ENCODE measurements at places on chromosomes 5 and 9.

GRCh38 chr5:76303921-76304320 is 99.2 kb upstream of the IQGAP2 start:
- peak; percentile 24 for DNase-seq

GRCh38 chr5:999032-999501 is 9.5 kb upstream of the NKD2 start:
- no peak for DNase-seq

DNA sequence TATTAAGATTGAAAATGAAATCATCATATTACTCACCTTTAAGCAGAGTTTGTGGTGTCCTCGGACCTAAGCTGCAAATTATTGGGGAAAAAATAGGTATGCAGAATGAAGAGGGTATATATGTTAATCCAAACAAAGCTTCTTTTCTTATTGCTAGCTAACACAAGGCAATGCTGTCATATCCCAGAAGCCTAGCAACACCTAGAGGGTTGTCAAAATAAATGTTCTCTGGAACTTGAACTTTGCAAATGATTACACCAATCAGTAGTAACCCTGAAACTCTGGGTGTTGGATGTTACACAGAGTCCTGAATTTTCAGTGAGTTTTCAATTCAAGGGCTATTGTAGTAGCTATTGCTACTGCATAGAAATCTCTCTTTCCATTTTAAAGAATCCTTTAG is at the start of gene C6:
TSS of gene C6 (minus strand) at position 193 of the 400 bp plus-strand sequence. CDS start 10,302 bp downstream, outside the sequence.
- no peak for DNase-seq

GRCh38 chr9:14188011-14188410 is 125.9 kb downstream of the NFIB start:
- DNase-seq = no peak

DNA sequence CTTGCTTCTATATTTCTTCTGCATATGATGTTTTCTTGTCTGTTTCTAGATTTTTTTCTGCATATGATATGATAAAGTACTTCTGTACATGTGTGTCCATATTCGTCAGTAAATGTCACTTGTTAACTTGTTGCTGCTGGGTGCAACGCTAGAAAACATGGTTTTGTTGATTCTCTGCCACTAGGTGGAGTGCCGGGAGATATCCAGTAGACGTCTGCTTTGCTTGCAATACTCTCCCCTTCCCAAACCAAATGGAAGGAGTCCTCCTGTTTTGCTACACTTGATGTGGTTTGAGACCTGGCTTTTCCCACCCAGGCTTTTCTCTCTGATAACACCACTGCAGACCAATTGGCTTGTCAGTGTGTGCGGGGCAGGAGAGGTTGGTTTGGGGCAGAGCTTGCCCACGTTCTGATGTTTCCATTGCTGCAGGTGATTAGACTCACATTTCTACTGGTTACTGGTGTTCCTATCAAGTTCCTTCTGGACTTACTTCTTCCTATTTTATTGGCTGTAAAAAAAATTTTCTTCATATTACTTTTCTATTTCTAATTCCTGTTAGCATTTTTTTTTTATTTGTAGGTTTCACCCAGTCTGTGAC is 900.0 kb upstream of the CDH10 start:
- peak; percentile 6 for DNase-seq

GRCh38 chr5:142627383-142628217 is 58.3 kb downstream of the FGF1 start:
- DNase-seq = no peak

GRCh38 chr5:177086654-177087397 is at the start of gene FGFR4:
TSS of gene FGFR4 (plus strand) at chr5:177086915. CDS start at chr5:177089603, 2,688 bp downstream.
- peak; percentile 59 for DNase-seq

DNA sequence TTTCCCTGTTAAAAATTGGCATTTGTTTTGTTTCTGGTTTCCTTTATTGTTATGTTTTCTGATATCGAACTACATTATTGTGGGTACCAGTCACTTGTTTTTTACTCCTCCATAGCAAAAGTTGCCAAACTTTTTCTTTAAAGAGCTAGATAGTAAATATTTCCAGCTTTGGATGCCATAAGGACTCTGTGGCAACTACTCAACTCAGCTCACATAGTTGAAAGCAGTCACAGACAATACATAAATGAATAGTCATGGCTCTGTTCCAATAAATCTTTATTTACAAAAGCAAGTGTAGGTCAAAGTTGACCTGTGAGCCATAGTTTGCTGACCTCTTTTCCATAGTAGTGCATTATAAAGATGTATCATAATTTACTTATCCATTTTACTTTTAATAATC is 305.0 kb downstream of the RASEF start:
- DNase-seq = no peak

GRCh38 chr5:44454002-44454401 is 64.8 kb upstream of the FGF10 start:
- DNase-seq = no peak

DNA sequence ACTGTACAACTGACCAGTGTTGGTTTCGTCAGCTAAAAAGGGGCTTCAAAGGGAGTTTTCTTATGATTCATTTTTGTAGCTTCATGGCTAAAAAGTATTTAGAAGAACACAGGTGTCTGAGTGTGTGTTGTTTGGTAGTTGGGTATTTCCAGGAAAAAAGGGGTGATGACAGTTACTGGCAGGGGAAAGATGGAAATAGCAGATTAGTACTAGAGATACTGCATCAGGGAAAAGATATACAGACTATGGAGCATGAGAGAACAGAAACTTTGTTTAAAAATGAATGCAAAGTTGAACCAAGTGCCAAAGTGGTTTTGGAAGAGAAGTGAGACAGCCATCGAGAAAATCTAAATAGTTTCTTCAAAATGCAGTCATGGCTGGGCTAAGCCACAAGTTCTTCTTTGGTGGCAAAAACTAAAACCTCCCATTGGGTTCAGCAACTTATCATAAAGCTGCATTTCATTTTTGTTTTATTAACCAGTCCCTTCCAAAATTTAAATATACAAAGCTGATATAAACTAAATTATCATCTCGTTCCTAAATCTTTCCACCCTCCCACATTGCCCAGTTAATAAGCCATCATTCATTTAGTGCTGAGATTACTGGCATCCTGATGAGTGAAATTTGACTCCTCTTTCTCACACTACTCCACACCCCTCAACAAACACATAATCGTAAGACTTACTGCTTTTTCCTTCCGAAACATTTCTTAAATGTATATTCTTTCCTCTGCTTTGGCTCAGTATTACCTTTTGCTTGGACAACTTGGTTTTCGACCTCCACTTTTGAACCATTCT is 33.5 kb downstream of the ELL2 start:
- no peak for DNase-seq

DNA sequence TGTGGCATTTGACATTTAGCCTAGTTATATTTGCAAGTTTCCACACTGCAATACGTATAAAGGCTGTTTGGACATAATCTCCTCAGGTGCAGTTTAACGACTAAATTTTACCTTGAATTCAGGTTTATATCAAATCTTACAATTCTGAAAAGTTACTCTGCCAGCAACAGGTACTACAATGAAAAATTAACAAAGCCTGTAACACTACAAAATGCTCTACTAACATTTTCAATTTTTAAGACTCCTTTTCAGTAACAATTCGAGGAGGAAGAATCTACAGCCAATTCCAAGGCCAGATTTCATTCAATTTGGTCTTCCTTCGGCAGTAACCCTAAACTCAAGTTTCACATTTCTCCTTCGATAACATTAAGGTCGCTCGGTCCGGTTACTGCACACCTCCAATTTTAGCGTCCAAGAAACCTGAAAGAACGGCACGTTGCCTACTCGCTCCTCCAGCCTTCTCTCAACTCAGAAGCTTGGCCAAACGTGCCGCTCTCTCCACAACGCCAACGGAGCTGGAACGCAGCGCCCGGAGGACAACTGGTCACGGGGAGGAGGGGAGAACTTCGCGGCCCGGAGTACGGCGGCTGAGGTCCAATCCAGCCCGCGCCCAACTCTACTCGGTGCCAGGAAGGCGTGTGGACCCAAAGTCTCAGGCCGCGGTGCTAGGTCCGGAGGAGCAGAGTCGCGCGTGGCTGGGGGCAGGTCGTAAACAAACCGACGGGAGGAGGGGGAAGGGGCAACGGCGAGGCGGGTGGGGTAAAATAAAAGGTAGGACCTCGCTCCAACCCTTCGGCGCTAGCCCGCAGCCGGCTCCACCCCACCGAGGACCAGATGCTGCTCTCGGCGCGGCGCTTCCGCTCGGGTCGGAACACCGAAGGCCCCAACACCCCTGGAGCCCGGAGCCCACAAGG is 681 bp downstream of the FNIP1 start:
- DNase-seq = peak; percentile 51

DNA sequence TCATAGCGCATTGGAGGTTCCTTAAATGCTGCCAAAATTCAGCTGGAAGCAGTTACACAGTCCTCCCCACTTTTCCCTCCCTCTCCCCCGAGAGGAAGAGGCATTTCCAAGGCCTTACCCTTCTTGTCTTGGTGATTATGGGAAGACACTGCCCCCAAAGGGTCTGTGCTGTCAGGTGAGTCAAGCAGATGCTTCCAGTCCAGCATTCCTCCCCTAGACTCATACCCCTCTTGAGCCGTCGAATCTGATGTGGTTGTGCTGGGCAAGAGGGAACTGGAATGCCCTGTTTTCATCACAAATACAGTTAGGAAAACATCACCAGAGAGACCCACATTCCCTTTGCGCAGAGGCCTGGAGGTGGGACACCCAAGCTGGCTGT is 107.2 kb downstream of the SEMA6A start:
- no peak for DNase-seq

DNA sequence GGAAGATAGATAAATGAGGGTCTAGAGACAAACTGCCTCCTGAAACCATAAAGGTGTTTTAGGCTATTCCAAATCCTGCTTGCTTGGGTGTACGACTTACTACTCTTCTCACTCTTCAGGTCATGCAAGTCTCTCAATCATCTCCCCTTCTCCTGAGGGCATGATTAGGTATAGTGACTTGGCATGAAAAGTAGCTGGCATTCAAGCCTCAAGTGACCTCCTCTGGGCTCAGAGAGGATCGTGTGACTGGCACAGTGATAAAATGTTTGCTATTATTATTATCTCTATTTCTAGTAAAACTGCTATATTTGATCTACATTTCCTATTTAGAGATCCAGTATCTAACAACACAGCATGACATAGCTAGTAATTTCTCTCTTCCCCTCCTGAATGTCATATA is 494.8 kb downstream of the SPOCK1 start:
- no peak for DNase-seq

GRCh38 chr9:135673941-135674340 is 10.8 kb downstream of the LCN9 start:
- no peak for DNase-seq
